Pancreas (tissue), 10 donors: ENCODE measurements at places on chromosomes 2 and 18.

DNA sequence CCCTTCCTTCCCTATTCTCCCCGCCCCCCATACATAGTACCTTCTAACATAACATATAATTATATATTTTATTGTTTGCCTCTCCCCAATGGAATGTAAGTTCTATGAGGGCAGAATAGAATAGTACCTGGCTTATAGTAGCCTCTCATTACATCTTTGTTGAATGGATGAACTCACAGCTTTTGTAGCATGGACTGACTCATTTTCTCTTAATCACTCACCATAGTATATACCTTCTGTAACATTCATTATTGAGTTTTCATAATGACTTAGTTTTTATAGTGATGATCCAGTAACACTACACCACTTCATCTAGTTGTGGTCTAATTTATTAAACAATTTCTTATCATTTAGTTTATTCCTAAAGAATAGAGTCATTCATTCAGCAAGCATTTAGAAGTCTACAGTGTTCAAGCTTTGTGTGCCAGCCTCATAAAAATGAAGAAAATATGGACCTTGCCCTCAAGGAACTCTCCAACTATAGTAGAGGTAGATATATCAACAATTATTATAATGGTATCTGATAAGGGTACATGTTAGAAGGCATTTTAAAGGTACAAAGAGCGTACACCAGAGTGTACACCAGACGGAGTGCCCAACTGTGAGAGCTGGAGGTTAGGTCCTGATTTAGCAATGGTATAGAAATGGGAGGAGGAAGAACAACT, 31.1 kb downstream of the NCOA1 start:
- no peak overlapping the region for H3K4me3 ChIP-seq
- DNase-seq: no peak
- peaks cover 8% of the 10 kb centered on the region for H3K4me1 ChIP-seq
- no peaks in the 10 kb centered on the region for H3K36me3 ChIP-seq
- no peaks in the 10 kb centered on the region for H3K27me3 ChIP-seq

GRCh38 chr2:45945302-45945717, 293.8 kb downstream of the PRKCE start:
- H3K36me3 ChIP-seq: no peaks in the 10 kb centered on the region
- H3K27me3 ChIP-seq: no peaks in the 10 kb centered on the region
- no peak overlapping the region for H3K4me3 ChIP-seq
- H3K27ac ChIP-seq: no peak overlapping the region
- H3K4me1 ChIP-seq: no peaks in the 10 kb centered on the region

- H3K4me1 ChIP-seq: peaks cover 26% of the 10 kb centered on the region
- no peak for DNase-seq
- H3K36me3 ChIP-seq: no peaks in the 10 kb centered on the region
- no peak overlapping the region for H3K27ac ChIP-seq
These were observed 2.7 kb downstream of the STK16 start for GRCh38 chr2:219247678-219248642.

DNA sequence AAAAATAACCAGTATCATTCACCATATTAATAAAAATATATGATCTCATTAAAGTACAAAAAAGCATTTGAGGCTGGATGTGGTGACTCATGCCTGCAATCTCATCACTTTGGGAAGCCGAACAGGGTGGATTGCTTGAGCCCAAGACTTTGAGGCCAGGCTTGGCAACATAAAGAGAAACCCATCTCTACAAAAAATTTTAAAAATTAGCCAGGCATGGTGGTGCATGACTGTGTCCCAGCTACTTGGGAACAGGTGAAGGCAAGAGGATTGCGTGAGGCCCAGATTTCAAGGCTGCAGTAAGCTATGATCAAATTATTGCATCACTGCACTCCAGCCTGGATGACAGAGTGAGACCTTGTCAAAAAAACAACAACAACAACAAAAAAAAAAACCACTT, 75.9 kb downstream of the RAD51AP2 start:
- no peaks in the 10 kb centered on the region for H3K4me1 ChIP-seq
- H3K27me3 ChIP-seq: no peaks in the 10 kb centered on the region
- H3K4me3 ChIP-seq: no peak overlapping the region
- H3K27ac ChIP-seq: no peak overlapping the region

DNA sequence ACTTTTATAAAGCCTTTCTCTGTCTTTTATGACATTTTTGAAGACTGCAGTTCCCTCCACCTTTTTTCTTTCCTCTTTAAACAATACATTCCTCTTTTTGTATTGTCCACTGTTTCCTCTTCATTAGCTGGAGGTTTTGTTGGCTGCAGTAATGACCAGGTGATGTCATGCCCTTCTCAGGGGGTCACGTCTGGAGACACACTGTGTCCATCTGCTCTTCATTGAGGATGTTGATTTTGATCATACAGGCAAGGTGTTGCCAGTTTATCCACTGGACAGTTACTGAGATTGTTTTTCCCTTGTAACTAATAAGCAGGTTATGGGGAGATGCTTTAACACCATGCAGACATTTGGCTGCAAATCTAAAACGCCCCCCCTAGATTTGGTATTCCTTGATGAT, 19.8 kb downstream of the ZNF407 start:
- no peaks in the 10 kb centered on the region for H3K27me3 ChIP-seq
- DNase-seq: no peak
- no peaks in the 10 kb centered on the region for H3K36me3 ChIP-seq
- no peak overlapping the region for H3K27ac ChIP-seq
- H3K4me3 ChIP-seq: no peak overlapping the region

- no peaks in the 10 kb centered on the region for H3K27me3 ChIP-seq
- DNase-seq: no peak
- H3K27ac ChIP-seq: no peak overlapping the region
- no peaks in the 10 kb centered on the region for H3K4me1 ChIP-seq
These were observed 35.1 kb downstream of the SANBR start for GRCh38 chr2:61100801-61101200.

- no peak overlapping the region for H3K27ac ChIP-seq
- H3K27me3 ChIP-seq: no peaks in the 10 kb centered on the region
- H3K4me1 ChIP-seq: no peaks in the 10 kb centered on the region
- no peak for DNase-seq
- no peaks in the 10 kb centered on the region for H3K36me3 ChIP-seq
These were observed 125.7 kb downstream of the MRO start for GRCh38 chr18:50694147-50694546.

DNA sequence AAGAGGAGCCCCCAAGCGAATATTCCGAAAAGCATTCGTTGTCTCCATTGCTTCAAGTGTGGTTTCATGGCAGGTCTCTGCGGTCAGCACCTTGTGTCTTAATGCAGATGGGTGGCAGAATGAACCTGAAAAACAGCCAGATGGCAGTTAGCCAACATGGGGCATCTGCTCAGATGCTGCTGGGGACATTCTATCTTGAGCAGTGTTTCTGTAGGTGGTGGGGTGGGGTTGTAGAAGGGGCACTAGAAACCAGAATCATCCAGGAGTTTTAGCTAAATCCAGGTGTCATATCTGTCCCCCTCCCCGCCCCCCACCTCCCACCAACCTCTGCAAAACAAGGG, 42.1 kb downstream of the ST6GAL2 start:
- no peak overlapping the region for H3K27ac ChIP-seq
- no peaks in the 10 kb centered on the region for H3K4me1 ChIP-seq
- H3K27me3 ChIP-seq: no peaks in the 10 kb centered on the region
- H3K36me3 ChIP-seq: no peaks in the 10 kb centered on the region
- no peak for DNase-seq

DNA sequence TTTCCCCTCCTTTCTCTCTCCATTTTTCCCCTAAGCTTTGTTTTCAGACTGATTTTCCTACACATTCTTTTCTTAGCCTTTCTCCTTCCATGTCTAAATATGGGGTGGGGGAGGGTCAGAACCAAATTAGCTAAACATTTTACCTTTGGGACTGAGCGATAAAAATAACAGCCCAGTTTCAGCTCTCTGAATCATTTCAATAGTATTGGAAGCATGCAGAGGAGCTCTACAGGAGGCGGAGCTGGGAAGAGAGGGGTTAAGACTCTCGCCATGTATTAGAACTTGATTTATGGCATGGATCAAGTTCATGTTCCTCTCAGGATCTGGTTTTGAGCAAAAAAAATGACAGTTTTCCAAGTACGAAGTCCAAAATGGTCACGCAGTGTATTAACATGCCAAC, 109.1 kb downstream of the CPO start:
- no peaks in the 10 kb centered on the region for H3K27me3 ChIP-seq
- H3K36me3 ChIP-seq: no peaks in the 10 kb centered on the region
- H3K27ac ChIP-seq: no peak overlapping the region

- no peak overlapping the region for H3K27ac ChIP-seq
- no peak overlapping the region for H3K4me3 ChIP-seq
- H3K36me3 ChIP-seq: no peaks in the 10 kb centered on the region
- no peak for DNase-seq
These were observed 31.9 kb upstream of the AFTPH start for GRCh38 chr2:64492272-64492671.

DNA sequence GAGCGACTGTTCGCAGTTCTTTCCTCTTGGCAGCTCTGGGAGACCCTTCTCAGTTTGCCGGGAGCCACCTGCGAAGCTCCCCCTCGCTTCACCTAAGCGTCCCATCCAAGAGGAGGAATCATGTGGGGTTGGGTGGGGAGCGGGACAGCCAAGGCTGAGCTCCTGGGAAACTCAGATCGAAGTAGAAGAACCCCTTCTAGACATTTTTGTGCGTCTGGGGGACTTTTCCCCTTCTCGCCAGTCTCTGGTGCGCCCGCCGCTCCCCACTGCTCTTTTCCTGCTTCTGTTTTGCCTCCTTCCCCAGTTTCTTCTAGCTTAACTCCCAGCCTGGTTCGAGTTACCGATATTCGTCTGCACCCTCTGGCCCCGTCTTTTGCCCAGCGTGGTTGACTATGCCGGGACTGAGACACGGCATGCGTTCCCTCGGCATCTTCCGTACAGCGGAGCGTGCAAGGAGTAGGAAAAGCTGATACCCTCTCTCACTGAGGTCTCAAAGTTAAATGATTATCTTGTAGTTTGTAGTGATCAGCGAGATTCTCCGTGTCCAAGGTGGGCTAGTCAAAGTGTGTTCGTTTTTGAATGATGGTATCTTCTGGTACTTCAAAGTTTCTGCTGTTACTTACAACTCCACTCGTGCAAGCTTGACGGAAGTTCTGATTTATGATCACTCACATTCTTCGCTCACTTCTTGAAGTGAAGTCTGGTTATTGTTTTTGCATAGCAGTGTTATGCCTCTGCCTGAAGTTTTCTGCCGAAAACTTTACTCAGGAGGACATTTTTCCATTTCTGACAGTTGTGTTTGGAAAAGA, 664 bp downstream of the CAMKMT start:
- H3K36me3 ChIP-seq: no peaks in the 10 kb centered on the region
- H3K4me3 ChIP-seq: peak overlapping the region; percentile 75
- no peaks in the 10 kb centered on the region for H3K4me1 ChIP-seq
- H3K27me3 ChIP-seq: no peaks in the 10 kb centered on the region

GRCh38 chr2:36380624-36381481, 25.3 kb downstream of the CRIM1 start:
- H3K36me3 ChIP-seq: no peaks in the 10 kb centered on the region
- peak; percentile 77 for DNase-seq
- peaks cover 2% of the 10 kb centered on the region for H3K4me1 ChIP-seq
